Activated CD4-positive, alpha-beta T cell treated with anti-CD3 and anti-CD28 coated beads for 1 hour (primary cell): ENCODE measurements at places on chromosomes 1 and 21.

GRCh38 chr1:232980986-232981560 is 30.7 kb downstream of the NTPCR start:
- no peak for DNase-seq

DNA sequence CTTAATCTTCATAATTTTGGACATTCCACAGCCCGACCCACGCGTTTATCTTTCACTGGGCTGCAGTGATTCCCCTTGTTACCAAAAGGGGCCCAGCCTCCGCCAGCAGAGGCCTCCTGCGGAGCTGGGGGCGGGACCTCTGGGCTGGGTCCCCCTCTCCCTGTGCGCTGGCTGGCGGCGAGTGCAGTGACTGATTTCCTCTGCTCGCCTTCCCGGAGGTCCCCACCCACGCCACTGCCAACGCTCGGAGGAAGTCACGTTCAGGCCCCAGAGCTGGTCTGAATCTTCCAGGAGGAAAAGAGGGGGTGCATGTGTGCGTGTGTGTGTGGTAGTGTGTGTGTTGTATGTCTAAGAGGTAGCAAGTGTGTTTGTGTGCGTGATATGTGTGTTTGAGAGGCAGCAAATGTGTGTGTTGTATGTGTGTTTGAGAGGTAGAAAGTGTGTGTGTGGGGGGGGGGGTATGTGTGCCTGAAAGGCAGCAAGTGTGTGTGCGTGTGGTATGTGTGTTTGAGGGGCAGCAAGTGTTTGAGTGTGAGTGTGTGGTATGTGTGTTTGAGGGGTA is 35.0 kb upstream of the JAK1 start:
- DNase-seq: peak; percentile 56

- DNase-seq: no peak
Observed at GRCh38 chr1:232260861-232261260, 369.1 kb downstream of the SIPA1L2 start.

DNA sequence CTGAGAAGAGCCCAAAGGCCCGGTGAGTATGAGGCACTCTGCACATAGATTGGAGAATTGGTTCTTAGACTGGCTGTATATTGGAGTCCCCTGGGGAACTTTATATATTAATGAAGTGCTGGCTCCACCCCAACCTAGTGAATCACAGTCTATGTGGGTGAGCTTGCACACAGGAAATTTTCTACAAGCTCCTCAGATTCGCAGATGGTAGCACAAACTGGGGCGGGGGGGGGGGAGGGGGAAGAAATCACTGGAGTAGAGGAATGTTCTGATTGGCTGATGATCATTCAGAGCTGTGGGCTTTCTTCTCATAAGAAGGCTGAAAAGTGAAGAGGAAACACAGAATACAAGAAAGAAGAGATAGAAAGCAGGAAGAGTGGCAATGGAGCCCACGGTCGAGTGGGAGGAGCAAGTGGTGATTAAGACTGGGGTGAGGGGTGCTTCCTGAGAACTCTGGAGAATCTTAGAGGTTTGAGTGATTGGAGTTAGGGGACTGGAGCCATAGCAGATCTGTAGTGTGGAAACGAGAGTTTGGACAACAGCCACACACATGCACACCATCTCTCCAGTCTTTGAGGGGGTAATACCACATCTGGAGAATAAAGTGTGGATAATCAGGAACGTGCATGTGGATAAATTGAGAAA is 465.9 kb upstream of the DAB1 start:
- DNase-seq: no peak

DNA sequence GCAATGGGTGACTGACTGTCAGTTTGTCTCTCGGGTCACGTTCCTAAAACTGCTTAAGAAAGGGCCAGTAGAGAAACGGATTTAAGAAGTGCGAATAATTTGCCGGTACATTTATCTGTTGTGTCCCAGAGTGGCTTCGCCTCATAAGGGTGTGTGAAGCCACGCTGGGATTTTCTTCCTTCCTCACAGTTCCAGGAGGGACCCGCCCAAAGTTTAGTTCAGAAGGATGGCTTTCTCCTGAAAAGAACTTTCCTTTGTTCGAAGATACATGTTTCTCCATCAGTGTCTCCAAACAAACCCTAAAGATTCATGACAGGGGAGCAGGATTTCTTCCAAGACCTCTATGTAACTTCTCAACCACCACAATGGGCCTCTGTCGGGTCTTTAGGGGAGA is 49.8 kb downstream of the ADAMTS1 start:
- no peak for DNase-seq

DNA sequence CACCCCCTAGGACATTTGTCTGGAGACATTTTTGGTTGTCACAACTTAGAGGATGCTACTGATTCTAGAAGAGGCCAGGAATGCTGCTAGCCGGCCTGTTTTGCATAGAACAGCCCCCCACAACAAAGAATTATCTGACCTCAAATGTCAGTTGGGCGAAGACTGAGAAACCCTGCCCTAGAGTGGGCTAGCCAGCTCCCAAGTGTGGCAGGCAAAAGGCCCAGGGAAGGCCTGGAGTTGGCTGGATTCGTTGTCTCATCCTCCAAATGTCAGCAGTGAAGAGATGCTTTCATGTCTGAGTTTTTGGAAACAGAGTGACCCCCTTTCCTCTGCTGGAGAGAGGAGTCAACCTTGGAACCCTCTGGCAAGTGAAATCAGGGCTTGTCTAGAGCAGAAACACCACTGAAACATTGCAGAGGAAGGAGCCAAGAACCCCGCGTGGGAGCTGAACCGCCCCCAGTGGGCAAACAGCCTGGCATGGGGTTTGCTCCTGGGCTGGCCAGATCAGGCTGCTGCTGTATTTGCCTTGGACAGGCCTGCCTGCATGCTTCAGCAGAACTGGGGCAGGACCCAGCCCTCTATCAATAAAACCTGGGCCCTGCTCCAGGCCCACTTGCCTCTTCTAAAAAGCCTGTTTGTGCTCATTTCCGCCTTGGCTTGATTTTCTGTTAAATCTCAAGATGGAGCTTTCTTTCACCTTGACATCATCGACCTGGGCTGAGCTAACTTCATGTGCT is 32.9 kb downstream of the RASSF5 start:
- DNase-seq: no peak

DNA sequence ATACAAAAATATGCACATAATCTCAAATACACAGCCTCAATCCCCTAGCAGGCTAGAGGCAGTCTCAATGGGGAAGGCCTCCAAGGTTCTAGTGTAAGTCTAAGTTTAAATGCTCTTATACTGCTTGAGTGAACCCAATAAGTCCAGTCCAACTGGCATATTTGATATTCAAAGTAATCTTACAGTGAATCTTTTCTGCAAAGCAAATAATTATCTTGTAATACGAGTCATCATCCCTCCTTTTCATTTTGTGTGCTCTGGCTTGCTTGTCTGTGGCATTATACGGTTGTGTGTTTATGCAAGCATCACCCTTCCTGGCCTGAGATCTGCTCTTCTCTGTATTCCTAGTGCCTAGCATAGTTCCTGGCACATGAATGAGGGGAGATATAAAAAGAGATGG is 166.9 kb upstream of the HMGB4 start:
- DNase-seq: no peak

DNA sequence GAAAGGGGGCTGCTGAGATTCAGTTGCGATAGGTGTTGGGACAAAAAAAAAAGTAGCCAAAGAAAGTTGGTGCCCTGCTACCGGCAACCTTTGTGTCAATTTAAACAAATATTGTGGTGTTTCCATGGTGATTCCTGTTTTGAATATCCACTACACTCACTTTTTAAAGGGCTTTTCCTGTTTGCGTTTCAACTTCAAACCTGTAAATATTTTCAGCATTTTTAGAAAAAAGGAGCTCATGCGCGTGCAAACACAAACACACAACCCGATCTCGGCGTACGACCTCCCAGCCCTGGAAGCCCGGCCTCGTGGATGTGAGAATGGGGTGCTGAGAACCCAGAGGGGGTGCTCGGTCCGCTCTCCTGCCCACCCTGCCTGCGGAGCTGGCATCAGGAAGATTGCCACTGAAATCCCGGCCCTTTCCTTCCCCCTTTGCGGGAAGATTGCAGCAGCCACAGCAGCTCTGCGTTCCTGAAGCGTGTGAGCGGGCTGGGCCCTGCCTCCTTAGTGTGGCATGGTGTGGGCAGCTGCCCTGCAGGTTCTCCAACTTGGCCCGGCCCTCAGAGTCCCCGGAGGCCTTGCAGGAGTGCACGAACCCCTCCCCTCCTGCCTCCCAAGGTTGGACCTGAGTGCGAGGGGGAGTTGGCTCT is 34.8 kb downstream of the CASZ1 start:
- no peak for DNase-seq

DNA sequence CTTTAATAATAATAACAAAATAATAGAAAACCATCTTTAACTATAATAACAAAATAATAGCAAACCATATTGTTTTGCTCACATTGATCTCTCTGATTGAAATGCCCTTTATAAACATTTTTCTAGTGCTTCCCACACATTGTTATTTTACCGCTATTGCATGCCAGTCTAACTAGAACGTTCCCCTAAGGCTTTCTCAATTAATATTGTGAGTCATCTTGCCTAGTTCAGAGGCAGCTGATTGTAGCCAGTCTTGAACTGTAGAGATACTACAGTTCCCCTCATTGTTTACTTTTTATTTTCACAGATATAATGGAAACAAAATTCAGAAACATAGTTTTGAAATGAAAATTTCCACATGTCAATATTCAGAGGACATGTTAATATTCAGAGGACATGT is 192.3 kb upstream of the ADGRL4 start:
- no peak for DNase-seq

DNA sequence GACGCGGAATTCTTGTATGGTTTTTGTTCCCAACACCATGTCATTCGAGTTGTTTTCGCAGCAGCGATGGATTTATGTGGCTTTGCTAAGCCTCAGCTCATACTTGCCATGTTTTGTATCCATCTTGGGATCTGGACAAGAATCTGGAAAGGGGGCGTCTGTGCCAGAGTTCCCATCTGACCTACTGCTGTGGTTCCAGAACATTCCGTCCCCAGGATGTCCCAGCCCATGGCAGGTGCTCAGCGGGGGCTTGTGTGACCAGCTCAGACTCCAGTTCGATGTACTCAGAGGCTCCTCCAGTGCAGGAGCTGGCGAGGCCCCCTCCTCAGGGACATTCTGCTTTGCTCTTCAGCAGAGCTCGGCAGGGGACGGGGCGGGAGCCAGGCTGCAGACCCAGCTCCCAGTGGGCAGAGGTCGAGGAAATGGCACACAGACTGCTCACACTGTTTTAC is 24.0 kb upstream of the ADARB1 start:
- DNase-seq: no peak

DNA sequence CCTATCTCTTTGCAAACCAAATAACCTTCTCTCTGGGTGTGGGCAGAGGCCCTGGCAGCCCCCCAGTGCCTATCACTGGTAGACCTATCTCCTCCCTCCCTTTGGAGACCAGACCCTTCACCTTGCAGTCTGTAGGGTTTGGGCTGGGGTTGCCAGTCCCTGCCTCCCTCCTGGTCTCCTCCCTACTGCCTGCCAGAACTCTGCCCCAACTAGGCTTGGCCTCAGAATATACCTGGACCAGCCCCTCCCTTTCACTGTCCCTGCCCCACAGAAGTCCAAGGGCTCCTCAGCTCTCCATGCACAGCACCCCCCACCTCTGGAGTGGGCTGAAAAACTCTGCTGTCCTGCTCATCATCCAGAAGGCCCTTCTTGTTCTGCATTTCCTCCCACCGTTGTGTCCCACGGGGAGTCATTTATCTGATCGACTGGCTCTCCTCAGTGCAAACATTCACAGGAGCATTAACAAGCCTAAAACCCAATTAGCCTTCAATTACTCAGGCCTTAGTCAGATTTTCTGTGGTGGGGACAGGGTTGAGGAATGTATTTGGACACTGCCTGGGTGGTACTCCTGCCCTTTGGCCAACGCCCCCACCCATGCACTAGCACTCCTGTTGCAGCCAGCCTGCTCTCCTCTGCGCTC is 27.7 kb upstream of the DMBX1 start:
- no peak for DNase-seq

DNA sequence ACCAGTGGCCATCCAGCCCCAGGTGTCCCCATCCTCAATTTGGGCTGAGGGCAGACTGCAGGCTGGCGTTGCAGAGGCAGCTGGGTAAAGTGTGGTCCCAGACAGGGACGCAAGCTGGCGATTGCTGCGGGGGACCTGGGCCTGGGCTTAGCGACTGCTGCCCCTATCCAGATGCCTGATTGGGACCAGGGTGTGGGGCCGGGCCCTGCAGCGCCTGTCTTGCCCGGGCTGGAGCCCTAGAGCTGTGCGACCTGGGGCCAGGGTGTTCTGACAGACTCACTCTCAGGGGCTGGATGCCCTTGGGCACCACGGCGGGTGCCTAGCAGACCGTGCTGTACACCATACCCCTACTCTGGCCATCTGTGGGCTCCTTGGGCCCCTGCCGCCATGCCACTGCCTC is 16.2 kb upstream of the FAAP20 start:
- DNase-seq: no peak

DNA sequence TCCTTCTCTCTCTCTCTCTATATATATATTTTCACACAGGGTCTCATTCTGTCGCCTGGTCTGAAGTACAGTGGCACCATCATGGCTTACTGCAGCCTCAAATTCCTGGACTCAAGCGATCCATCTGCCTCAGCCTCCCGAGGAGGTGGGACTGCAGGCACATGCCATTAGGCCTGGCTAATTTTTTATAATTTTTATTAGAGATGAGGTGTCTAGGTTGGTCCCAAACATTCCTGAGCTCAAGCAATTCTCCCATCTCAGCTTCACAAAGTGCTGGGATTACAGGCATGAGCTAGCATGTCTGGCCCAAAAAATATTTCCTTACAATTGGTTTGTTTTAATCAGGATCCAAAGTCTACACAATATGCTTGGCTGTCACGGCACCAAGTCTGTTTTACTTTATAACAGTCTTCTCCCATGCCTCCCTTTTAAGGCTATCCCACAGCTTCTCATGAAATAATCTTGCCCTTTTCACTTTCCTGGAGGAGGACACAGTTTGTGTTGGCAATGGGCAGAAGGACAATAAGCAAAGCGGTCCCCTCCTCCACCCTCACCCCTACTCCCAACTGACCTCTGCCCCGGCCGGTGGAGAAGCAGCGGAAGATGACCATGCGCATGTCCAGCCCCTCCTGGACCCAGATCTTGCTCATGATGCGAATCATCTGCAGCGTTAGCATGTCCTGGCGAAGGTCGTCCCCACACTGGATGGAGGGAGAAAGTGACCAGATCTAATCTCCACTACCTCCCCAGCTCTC is 28.2 kb upstream of the PPP1R15B start:
- no peak for DNase-seq

- no peak for DNase-seq
Observed at GRCh38 chr1:23211955-23212354, 5.3 kb downstream of the HTR1D start.

GRCh38 chr1:207134581-207134980 is 30.5 kb downstream of the C4BPA start:
- DNase-seq: no peak

- no peak for DNase-seq
Observed at GRCh38 chr21:31253684-31254083, 90.4 kb downstream of the TIAM1 start.
